ENCODE measurements at places on chromosomes 5 and 9.

DNA sequence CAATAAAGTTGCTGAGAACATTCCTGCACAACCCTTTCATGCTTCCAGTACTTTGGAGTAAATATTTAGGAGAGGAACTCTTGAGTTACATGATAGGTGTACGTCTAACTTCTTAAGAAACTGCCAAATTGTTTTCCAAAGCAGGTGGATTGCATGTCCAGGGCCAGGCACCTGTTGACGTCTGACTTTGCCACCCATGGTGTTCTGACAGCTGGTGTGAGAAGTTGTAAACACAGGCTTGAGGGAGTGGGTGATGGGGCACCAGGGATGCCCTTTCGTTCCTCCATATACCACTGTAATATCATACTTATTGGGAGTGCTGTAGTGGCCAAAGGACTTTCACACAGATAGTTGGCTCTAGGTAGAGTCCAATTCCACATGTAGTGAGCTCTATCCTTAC is 352.1 kb downstream of the GADD45G start:
- no peak for DNase-seq

- DNase-seq: peak; percentile 51
These were observed 104.2 kb downstream of the PPARGC1B start for GRCh38 chr5:149834246-149834855.

DNA sequence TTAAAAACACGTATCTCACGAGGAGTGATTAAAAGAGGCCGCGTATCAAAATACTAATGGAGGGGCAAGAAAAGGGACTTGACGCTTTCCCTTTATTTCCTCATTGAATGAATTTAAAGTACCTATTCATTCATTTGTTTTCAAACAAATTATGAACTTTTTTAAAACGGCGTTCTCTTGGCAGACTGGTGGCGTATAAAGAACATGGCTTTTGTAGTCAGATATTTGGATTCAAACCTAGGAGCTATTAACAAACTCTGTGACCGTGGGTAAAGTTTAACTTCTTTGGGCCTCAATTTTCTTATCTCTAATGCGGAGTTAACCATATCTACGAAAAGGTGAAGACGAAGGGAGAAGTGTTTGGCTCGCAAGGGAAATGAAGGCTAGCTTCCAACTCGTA is 876 bp downstream of the CAAP1 start:
- no peak for DNase-seq

- no peak for DNase-seq
These were observed 261.6 kb upstream of the VLDLR start for GRCh38 chr9:2359891-2360471.

DNA sequence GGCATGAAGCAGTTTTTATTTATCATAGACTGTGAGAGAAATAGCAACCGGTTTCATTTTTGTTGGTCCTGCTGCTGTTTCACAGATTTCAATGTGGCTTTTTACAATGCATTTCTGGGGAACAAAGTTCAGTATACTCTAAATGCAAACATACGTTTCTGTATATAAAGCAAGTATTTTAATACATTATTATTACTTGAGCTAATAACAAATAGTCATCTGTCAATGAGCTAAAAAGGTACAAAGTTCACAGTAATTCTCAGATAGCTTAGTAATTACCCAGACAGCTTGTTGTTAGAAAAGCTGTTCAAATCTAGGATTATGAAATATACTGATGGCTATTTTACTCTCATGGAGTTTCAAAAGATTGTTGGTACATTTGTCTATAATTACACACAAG is 50.8 kb downstream of the PBX3 start:
- no peak for DNase-seq

- DNase-seq: no peak
These were observed 63.1 kb downstream of the TRPM6 start for GRCh38 chr9:74824654-74825053.

DNA sequence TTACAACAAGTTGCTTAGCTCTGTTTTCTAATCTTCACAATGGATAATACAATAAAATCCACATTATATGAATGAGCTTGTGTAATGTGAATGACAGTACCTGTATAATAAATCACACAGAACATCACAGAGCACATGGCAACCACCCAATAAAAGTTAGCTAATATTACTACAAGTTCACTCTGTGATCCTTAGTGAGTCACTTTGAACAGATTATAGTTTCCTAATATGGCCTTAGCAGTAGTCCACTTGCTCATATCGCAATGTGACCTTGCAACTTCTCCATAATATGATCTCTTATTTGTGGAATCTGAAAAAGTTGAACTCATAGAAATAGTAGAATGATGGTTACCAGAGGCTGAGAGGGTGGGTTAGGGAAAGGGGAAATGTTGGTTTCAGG is 361.3 kb downstream of the PTPRD start:
- no peak for DNase-seq

GRCh38 chr9:18994263-18994916 is 38.6 kb downstream of the SAXO1 start:
- no peak for DNase-seq

GRCh38 chr9:70044490-70045307 is 1.1 kb downstream of the MAMDC2 start:
- no peak for DNase-seq

DNA sequence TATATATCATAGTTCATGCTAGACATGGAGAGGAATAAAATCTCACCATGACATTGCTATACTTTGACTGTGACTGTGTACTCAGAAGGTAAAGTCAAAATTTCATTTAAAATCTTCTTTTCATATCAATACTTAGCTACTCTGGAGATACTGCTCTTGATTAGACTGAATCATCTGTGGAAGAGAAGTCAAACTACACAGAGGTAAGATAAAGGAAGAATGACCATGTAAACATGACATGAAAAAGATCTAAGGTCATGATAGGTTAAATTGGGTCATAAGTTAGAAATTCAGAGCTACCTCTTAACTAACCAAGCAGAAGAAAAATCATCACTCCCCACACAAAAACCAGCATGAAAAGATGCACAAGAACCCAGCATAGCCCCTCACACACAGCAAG is 44.8 kb upstream of the RLN1 start:
- DNase-seq: no peak

DNA sequence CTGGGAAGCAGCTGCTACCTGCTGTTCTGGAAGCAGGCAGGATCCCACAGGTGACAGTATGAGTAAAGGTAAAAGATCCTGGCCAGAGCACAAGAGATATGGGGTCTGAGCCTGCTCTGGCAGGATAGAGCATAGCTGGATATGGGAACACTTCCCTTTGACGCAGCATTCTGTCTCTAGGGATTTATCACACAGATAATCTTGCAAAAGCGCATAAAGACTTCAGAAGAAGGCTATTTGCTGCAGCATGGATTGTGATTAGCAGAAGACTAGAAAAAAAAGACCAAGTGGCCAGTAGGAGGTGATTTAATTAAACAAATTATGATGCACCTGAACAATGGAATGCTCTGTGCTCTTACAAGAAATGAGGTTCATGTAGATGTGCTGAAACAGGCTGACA is 52.4 kb upstream of the PWWP2A start:
- no peak for DNase-seq

DNA sequence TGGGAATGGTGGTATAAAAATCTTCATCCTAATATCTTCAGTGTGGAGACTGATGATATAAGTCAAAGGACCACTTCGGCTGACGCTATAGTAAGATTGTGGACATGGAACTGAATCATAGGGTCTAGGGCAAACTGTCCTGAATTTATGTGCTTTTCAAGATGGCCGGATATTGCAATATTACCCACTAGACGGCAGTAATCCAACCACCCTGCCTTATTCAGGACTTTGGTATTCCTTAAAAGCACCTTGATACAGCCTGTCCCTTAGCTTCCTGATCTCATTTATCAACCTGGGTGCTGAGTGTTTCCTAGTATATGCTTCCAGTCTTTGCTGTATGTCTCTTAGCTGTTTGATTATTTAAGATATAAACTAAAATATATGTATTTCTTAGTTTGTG is 71.2 kb upstream of the COX7C start:
- DNase-seq: no peak

- no peak for DNase-seq
These were observed 79.2 kb upstream of the SPRY4 start for GRCh38 chr5:142404046-142404477.

DNA sequence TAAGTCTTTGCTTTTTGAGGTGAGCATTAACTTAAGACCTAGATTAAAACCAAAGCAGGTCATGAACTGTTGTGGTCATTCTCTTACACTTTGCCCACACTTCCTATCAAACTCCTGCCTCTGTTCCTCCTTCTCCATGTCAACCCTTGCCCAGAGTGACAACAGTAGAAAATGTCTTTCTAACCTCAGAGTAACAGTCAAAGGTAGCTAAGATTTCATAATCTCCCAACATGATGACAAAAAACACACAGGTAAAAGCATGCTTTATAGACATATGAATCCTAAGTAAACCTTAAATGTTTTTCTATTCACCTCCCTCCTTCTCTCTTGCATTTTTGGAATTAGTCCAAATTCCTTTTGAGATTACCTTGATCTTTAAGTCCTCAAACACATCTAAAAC is 422.3 kb downstream of the SPATA31D1 start:
- no peak for DNase-seq

- DNase-seq: no peak
These were observed 225.9 kb upstream of the MAP3K1 start for GRCh38 chr5:56589481-56589860.

DNA sequence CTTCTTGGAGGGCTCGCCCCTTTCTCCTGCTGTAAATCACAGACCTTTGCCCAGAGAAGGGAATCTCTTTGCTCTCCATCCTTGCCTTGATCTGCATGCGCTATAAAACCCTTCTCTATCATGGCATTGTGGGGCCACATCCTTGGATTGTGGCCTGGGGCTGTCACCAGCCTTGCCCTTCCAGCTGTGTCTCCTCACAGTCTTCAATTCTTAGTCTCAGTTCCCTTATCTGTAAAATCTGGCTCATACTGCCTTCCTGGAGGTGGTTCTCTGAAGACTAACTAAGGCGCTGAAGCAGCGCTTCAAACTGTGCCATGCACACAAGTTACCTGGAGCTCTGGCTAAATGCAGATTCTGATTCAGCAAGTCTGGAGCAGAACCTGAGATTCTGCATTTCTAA is 53.4 kb upstream of the RARS1 start:
- no peak for DNase-seq

- no peak for DNase-seq
These were observed 730 bp downstream of the WWC1 start for GRCh38 chr5:168291964-168292785.

GRCh38 chr9:110880189-110880588 is 158.1 kb downstream of the LPAR1 start:
- no peak for DNase-seq

- DNase-seq: no peak
These were observed 28.4 kb upstream of the IRX4 start for GRCh38 chr5:1910861-1911772.

DNA sequence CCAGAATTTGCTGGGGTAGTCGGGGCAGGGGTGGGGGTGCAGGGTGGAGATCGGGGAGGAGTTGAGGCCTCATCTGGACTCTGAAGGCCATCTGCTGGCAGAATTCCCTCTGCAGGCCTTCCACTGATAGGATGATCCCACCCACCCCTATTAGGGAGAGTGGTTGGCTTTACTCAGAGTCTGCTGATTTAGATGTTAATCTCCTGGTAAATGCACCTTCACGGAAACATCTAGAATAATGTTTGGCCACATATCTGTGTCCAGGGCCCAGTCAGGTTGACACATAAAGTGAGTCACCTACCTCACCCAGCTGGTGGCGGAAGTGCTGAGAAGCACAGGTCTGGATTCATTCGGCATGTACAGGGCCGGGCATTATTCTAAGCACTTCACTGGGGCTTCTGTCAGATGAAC is 50.0 kb downstream of the DAPK1 start:
- DNase-seq: no peak

DNA sequence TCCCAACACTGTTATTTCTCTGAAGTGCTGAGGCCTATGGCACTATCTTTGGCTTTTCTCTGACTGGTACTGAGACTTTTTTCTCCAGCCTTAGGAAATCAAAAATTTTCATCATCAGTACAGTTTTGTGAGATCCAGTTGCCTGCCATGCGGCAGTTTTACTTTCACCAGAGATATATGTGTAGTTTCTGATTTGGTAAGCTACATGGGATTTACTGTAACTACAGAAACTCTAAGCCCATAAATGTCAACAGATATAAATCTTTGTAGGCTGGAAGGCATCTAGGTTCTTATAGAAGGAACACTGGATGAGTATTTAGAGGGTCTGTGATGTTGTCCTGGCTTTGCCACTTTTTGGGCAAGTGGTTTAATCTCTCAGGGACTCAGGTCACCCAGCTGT is 69.0 kb downstream of the DOCK2 start:
- no peak for DNase-seq

- DNase-seq: no peak
These were observed 92.5 kb downstream of the NPR3 start for GRCh38 chr5:32803656-32804055.

DNA sequence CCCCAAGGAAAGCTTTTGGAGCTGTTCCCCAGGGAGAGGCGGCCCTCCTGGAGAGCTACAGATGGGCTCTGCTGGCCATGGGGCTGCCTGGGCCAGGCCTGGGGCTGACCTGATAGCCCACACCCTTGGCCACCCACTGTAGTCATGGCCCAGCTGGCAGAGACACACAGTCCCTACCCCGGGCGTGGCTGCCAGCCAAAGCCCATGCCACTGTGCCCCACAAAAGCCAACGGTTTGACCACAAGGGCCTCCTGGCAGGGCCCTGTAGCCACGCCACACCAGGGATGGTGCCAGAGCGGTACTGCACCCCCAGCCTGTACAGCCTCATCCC is 15.2 kb downstream of the NACC2 start:
- no peak for DNase-seq

DNA sequence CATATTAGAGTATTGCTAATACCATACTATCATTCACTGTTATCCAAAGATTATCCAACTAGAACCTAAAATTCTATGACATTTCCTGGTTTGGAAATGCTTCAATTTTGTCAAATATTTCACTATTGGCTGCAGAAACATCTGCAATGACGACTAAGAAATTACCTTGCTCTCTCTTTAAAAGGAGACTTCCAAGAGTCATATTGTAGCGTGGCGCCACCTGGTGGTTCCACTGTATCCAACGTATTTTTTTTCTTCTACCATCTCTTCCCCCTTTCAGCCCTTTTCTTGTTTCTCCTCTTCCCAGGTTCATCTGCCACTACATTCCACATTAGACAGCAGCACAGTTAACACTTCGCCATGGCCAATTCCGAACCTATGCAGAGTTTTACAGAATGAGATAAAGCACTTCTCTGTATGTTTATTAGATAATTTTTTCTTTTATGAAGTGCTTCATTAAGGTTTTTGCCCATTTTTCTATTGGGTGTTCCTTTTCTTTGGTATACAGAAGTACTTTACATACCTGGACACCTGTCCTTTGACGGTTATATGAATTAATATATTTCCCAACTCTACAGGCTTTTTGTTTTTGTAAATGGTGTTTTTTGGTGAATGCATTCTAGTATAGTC is 153.5 kb downstream of the CDC42SE2 start:
- peak; percentile 79 for DNase-seq
